Spinal cord (tissue), 10 donors: ENCODE measurements at places on chromosomes 13 and 19. TPM values are rescaled to one million over a fixed set of nuclear protein-coding genes. Genes with fewer than 3 reads are reported as not detected.

The GIPC3 gene
- polyA plus RNA-seq, result 1.9 TPM

The KIR3DL2 gene
- not detected for polyA plus RNA-seq

The SLC1A6 gene
- polyA plus RNA-seq, result 64.6 TPM

The SMIM7 gene
- 123 TPM for polyA plus RNA-seq

The ARL11 gene
- 0.32 TPM for polyA plus RNA-seq

The SYDE1 gene
- 13.7 TPM for polyA plus RNA-seq

The MIR17HG gene
- 2.2 TPM for polyA plus RNA-seq

The KLF1 gene
- polyA plus RNA-seq, result 0.42 TPM

GRCh38 chr13:112870051-112870331, 99.0 kb upstream of the MCF2L start:
- DNase-seq, result no peak

- no peak for DNase-seq
Measured at GRCh38 chr13:77056382-77056781, 29.4 kb upstream of the FBXL3 start.

GRCh38 chr19:18846862-18847548, 15.2 kb downstream of the UPF1 start:
- peak; percentile 57 for DNase-seq

GRCh38 chr13:33279414-33280278, 5.9 kb downstream of the STARD13 start:
- no peak for DNase-seq

- DNase-seq, result no peak
Measured at GRCh38 chr19:45526143-45526542, 18.9 kb downstream of the VASP start.

GRCh38 chr19:7112675-7113074, 43.2 kb downstream of the ZNF557 start:
- DNase-seq, result no peak

- DNase-seq, result no peak
Measured at GRCh38 chr19:17873786-17874757, 2.3 kb downstream of the SLC5A5 start.

DNA sequence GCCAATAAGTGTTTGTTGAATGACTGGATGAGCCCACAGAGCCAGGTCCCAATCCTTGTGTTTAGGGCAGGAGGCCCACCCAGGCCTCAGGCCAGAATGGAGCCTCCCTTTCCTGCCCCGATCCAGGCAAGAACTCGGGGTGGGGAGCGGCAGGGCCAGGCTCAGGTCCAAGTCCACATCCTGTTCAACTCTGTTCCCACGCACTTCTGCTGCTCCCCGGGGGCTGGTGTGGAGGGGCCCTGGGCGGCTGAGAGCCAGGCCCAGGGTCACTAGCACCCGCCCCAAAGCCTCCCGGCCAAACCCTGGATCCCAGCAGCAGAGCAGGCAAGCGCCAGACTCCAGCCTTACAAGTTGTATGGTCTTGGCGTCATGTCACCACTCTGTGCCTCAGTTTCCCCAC, 8.0 kb downstream of the ANGPTL8 start:
- no peak for DNase-seq

GRCh38 chr13:106919638-106920037, 351.7 kb upstream of the ARGLU1 start:
- DNase-seq, result peak; percentile 58

DNA sequence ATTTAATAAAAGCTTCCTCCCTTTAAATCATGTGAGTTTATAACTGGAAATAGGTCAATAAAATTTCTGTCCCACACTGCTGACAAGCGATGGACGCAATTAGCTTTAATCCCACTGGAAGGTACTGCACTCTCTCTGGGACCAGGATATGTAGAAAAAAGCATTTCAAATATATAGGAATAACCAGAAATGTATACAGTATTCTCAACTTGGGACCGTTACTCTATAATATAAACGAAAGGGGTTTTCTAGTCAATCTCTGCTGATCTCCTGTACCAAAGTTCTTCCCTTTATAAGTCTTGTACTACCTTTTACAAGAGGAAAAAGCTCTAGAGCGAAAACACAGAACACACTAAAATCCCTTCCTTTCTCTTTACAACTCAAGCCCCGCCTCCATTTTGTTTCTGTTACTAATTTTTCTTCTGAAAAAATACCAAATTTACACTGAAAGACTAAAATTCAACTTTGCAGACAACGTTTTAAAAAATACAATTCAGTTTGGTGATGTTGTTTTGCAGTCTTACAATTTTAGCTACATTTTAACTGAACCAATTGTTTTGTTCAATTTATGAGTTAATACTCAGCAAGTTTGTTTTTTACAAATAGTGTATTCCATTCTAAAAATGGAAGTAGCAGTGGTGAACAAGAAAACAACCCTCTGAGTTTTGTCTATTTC, 1.7 kb upstream of the USPL1 start:
- DNase-seq, result no peak

DNA sequence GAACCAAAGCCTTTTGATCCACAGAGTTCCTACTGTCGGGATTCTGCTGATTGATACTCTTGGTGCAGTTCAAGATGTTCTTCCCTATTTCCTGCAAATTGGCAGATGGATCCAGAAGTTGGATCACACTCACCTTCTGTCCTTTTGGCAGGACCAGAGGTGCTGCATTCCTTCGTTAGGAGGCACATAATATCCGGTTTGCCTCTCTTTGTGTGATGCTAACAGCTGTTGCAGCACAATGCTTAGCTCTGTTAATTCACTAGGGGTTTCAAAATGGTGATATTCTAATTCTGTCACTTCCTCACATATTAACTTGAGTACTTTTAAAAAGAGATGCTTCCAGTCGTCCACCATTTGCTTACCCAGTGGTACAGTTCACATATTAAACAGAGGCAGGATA, 15.2 kb upstream of the CHST8 start:
- peak; percentile 32 for DNase-seq

DNA sequence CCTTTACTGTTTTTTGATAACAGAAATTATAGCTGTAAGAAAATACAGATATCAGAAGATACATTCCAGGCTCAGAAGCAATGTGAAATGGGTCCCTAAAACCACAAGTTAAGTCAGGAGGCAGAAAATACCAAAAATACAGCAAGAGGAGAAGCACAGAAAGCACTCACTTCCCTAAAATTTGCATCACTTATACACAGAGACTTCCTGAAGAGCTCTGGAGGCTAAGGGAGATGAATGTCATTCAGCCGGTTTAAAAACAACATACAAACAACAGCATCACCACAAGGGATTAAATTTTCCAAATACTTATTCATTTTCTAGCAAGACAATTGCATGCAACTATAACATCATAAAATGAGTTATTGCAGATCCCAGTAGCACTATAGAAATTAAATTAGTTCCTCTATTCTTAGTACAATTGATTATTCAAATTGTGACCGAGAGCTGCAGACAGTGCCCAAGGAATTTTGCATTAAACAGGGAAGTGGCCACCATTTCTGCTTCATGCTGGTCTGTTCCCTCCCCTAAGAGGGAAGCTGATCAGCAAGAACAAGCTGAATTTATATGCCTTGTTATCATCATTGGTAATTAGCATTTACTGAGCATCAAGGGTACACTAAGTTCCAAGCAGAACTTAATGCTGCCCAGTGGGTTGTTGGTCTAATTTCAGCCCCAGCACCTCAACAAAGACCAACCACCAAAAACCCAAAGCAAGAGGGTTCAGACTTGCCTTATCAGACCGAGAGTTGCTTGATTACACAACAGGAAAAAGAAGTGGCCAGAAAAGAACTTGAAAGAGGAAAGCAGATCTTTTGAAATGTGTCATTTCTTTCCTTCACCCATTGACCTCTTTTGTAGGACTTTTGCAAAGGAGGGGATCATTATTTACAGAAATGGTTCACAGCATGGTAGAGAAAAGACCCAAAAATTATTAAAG, 140.7 kb downstream of the KCTD12 start:
- DNase-seq, result peak; percentile 62

DNA sequence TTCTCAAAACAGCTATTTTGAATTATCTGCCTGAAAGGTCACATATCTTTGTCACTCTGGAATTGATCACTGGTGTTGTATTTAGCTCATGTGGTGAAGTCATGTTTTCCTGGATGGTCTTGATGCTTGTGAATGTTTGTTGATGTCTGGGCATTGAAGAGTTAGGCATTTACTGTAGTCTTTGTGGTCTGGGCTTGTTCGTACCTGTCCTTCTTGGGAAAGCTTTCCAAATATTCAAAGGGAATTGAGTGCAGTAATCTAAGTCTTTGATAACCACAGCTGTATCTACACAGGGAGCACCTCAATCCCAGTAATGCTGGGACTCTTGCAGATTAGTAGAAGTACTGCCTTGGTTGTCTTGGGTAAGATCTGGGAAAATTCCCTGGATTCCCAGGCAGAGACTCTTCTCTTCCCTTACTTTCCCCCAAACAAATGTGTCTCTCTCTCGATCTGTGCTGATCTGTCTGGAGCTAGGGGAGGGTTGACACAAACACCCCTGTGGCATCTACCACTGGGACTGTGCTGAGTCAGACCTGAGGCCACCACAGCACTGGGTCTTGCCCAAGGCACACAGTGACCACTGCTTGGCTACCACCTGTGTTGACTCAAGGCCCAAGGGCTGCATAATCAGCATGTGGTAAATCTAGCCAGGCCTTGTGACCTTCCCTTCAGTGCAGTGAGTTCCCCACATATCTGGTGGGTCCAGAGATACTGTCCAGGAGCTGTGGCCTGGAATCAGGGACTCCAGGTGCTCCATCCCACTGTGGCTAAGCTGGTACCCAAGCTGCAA, 5.5 kb upstream of the CYP4F3 start:
- no peak for DNase-seq

- no peak for DNase-seq
Measured at GRCh38 chr13:30810261-30810701, 74.9 kb downstream of the ALOX5AP start.

DNA sequence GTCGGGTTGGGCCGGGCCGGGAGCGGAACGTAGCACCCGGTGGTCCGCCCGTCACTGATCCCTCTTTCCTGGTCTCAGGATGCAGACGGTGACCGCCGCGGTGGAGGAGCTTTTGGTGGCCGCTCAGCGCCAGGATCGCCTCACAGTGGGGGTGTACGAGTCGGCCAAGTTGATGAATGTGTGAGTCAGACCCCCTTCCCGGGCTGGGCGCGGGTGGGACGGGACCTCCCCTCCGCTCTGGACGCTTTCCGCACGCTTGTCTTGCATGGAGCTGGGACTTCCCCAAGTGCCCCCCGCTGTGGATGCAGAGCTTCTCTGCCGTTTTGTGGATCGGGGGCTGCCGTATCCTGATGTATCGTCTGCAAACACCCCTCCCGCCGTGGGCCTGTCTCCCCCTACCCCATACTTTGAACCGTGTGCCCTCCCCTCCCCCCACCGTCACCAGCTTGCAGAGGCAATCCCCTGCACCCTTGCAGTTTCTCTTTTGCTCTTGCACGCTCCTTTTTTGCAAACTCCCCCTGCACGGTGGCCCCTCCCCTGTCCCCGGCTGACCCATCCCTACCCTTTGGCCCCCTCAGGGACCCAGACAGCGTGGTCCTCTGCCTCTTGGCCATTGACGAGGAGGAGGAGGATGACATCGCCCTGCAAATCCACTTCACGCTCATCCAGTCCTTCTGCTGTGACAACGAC, 669 bp downstream of the GADD45B start:
- no peak for DNase-seq

GRCh38 chr13:35228536-35228935, 248.0 kb downstream of the MAB21L1 start:
- DNase-seq, result no peak

GRCh38 chr13:73096173-73096572, 37.4 kb downstream of the KLF5 start:
- no peak for DNase-seq

GRCh38 chr13:38590230-38590629, 96.6 kb upstream of the FREM2 start:
- DNase-seq, result no peak

GRCh38 chr19:5628461-5628860, 5.6 kb downstream of the SAFB start:
- no peak for DNase-seq

- DNase-seq, result no peak
Measured at GRCh38 chr19:50189331-50189730, 14.1 kb upstream of the MYH14 start.

DNA sequence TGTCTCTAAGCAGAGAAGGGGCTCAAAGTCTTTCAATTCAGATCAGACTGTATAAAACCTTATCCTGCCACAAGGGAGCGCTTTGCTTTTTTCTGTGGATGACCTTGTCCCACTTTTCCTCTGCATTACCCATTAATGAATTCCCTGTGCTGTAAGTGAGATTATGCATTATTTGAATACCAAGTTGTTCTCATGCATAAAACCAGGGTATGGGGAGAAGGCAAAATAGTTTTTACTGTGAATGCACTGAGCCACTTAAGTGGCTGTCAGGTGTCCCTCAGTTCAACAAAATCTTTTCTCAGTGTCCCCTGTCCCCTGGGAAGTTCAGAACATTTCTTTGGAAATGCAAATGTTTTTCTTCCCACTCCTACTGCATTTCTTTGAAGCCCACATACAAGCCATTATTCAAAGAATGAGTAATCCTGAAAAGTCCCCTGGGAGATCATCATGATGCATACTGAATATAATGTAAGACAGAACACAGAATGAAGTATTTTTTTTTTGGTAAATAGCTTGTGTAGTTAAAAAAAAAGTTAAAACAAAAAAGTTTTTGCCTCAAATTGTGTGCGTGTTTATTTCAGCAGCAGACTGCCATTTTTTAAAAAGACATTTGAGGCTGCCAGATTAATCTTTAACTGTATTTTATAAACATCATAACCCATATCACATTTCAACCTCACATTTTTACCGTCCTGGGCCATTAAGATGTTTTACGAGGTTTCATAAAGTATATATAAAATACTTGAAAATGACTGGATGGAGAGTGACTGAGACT, 506.7 kb upstream of the PCDH9 start:
- peak; percentile 38 for DNase-seq

- no peak for DNase-seq
Measured at GRCh38 chr13:54387625-54388024, 1359.0 kb downstream of the OLFM4 start.

GRCh38 chr13:45851171-45851921, at the start of gene SIAH3:
TSS of gene SIAH3 (minus strand) at chr13:45851753. CDS start at chr13:45851629, 124 bp downstream.
- peak; percentile 89 for DNase-seq

DNA sequence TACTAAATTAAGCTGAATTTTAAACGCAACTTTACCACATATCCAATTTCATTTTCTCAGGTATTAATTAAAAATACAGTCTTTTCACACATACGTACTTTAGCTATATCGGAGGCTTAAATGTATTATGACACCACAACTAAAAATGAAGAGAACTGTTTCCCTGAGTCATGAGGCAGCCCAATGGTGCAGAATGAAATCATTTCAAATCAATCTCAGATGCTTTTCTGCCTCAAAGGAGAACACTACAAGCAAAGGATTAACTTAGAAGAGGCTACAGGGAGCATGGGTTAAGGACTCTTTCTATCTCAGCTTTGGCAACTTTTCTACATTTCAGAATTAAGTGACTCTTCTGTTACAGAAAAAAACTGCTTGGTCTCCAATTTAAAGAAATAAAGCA, 516.3 kb upstream of the HTR2A start:
- DNase-seq, result no peak

- no peak for DNase-seq
Measured at GRCh38 chr13:83221813-83222241, 660.4 kb downstream of the SLITRK1 start.
